ENCODE measurements at places on chromosomes 11 and 22. TPM values are rescaled to one million over a fixed set of nuclear protein-coding genes. Genes with fewer than 3 reads are reported as not detected.
A peak's percentile ranks its signal among the peaks of the same experiment; 100 is the strongest.

DNA sequence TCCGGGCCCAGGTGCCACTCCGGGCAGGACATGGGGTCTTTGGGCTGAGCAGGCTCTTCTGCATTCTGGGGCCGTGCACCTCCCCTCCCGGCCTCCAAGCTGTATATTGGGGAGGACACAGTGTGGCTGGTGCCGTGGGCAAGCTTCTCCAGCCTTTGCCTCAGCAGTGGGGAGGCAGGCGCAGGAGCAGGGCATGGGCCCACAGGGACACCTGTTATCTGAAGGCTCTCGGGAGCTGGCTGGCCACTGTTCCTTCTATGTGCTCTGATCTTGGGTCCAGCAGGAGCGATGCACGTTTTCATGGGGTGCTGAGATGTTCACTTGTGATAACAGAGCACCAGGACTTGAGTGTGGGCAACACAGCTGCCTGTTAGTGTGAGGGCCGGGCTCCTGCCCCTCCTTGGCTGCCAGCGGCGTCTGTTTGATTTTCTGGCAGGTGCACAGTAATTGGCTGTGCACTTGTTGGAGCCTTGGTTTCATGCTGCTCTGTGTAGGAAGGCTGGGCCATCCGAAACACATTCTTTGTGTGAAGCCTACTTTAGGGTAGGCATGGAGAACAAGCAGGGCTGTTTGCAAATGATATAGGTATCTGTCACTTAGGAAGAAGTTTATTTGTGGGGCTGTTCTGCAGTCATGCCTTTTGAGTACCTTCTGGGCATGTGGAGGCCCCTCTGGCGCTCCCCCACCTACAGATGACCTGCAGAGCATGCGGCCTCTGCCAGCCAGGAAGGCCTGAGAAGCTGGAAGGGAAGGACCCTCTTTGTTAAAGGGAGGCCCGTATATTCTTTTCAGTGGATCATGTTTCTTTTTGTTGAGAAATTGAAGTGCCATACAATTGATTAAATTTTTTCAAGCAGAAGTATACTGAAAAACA is 201.5 kb downstream of the TBC1D22A start:
- DNase-seq = no peak

MRGPRX3 gene
- total RNA-seq = not detected

DNA sequence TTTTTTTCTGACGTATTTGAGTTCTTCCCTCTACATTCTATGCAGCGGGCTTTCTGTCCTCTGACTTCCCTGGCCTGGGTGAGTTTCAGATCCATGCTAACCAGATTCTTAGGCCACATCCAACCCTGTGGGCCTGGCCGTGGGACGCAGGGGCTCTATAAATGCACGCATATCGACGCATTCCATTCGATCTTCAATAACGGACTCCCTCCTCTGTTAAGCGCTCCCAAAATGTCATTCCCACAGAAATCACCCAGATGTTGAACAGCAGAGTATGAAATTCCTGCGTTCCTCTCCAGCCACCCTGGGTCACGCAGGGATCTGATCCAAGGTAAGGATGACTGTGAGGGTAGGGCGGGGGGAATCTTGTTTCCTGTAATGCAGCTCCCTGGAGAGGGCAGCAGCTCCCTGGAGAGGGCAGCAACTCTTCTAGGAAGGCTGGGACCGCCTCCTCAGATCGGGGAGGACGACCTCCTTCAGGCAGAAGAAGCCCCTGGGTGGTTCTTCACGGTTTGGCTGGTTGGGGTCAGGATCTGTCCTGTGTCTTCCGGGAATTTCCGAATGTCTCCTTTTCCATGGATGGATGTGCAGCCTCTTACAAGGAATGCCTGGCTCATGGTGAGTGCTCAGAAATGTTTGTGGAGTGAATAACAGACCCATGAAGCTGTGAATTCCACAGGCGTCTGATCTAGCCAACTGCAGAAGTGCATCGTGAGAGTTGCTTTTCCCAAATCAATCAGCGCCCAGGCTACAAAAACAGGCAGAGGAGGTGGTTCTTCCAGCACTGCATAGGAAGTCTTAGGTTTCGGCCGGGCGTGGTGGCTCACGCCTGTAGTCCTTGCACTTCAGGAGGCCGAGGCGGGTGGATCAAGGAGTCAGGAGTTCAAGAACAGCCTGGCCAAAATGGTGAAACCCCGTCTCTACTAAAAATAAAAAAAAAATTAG is 12.2 kb downstream of the MRGPRD start:
- peak; percentile 29 for DNase-seq

DNA sequence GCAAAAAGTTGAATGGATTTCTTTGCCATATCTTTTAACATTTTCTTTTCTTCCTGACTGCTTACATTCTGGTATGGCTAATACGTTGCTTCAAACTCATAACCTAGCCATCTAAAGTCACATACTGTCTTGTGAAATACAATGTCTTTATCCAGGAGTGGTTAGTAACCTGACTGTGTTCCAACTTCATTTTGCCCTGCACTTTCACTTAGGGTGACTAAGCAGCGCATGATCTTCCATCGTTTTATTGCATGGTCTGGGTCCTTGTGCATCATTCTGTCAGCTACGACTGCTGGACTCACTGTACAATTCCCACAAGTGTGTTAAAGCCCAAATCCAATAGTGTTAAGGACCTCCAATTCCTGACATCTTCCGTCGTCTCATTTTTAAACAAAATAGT is 403.2 kb downstream of the NTM start:
- no peak for DNase-seq

- DNase-seq = no peak
Measured at GRCh38 chr11:102837646-102838045, 5.8 kb downstream of the MMP3 start.

KDM4D gene
- total RNA-seq = 0.70 TPM

BAD gene
- total RNA-seq = 54.8 TPM
